ENCODE measurements at places on chromosomes 13 and 19. TPM values are rescaled to one million over a fixed set of nuclear protein-coding genes. Genes with fewer than 3 reads are reported as not detected.

NOTCH3 gene
- 63.1 TPM for total RNA-seq

CYP4F8 gene
- total RNA-seq: not detected

CGB5 gene
- total RNA-seq: 0.40 TPM

ICAM5 gene
- total RNA-seq: not detected

KMT2B gene
- 7.6 TPM for total RNA-seq

SLC6A16 gene
- 0.49 TPM for total RNA-seq

SIGLEC8 gene
- total RNA-seq: 0.04 TPM

RXFP2 gene
- not detected for total RNA-seq
